ENCODE measurements at places on chromosomes 7 and 10.
A peak's percentile ranks its signal among the peaks of the same experiment; 100 is the strongest.

DNA sequence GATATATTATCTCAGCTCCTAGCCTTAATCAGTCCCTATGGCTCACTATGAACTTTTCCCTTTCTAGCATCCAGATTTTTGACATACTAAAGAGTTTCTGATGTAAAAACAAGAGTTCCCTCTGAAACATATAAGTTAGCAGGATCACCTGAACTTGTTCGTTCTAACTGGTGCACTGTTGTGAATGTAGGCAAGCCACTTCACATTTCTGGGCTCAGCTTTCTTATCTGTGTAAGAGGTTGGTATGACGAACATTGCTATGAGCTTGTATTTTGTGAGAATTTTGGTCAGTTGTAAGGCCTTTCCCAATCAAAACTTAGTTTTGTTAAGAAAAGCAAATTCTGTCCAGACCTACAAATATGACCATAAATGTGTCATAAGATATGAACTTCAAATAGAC is 46.1 kb downstream of the MAGI2 start:
- no peak for DNase-seq

GRCh38 chr7:26202019-26202990 is 760 bp downstream of the CBX3 start:
- peak; percentile 59 for DNase-seq

GRCh38 chr7:28865601-28866144 is 92.5 kb downstream of the TRIL start:
- DNase-seq: no peak

DNA sequence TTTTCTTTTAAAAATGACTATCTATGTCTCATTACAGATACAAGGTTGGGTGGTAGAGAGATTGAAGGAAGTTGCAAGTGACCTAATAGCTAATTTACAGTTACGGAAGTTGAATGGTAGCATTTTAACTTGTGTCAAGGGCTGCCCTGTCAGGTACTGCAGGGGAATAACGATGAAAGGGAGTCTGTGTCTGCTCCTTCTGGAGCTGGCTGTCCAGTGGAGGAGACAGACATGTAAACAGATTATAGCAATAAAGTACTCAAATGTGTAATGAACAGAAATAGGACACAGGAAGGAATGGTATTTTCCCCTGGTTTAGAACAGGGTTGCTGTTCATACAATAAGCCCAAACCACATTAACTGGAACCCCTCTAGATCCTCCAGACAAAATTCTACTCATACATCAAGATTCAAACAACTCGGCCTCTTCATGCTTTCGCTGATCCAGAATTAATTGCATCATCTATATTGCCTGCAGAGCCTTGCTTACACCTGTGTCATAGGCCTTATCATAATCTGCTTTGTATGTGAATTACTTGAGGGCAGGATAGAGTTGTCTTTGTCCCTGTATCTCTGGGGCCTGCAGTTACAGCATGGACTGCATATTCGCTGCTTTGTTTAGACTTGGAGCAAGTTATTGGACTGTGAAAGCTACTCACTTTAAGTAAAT is 42.8 kb downstream of the AUTS2 start:
- DNase-seq: no peak

GRCh38 chr7:81206217-81206616 is 287.4 kb upstream of the SEMA3C start:
- no peak for DNase-seq

DNA sequence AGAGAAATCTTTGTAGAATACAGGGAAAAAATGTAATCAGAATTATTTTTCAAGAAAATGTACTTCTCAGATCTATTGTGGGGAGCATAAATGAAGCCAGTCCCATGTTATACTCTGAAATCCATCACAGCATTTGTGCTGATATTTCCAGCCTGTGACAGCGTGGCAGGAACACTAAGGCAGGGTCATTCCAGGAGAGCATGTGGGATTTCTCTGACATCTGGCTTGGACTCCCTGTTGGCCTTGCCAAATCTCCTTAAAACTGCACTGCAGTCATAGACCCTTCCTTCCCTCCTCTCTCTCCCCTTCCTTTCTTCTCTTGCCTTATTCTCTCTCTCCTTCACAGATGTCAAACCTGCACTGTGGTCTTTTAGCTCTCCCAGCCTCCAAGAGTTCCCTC is 6.5 kb upstream of the TSPAN13 start:
- no peak for DNase-seq

GRCh38 chr10:30812018-30812851 is 182.7 kb upstream of the LYZL2 start:
- DNase-seq: no peak

- DNase-seq: no peak
These were observed 139.1 kb upstream of the LRRTM3 start for GRCh38 chr10:66786709-66787108.

- no peak for DNase-seq
These were observed 51.4 kb downstream of the NPS start for GRCh38 chr10:127600479-127600878.

GRCh38 chr7:34425631-34426384 is 232.2 kb upstream of the NPSR1 start:
- DNase-seq: no peak

DNA sequence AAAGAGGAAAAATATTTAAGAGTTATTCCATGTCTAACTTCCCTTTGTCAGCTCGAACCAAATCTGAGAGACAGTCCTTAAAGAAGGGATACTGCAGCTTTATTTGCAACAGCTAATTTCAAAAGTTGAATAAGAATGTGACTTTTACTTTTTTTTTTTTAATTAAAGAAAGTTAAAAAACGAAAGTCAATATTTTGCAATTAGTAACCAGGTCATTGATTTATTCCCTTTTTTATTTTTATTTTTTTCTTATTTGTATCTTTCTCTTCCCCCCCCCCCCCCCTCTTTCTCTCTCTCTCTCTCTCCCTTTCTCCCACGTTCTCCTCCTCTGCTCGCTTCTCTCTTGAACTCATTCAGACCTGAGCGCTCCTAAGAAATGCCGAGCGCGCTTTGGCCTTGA is 209.5 kb downstream of the TCF7L2 start:
- no peak for DNase-seq

- no peak for DNase-seq
These were observed 17.9 kb upstream of the BAIAP2L1 start for GRCh38 chr7:98418636-98419315.

DNA sequence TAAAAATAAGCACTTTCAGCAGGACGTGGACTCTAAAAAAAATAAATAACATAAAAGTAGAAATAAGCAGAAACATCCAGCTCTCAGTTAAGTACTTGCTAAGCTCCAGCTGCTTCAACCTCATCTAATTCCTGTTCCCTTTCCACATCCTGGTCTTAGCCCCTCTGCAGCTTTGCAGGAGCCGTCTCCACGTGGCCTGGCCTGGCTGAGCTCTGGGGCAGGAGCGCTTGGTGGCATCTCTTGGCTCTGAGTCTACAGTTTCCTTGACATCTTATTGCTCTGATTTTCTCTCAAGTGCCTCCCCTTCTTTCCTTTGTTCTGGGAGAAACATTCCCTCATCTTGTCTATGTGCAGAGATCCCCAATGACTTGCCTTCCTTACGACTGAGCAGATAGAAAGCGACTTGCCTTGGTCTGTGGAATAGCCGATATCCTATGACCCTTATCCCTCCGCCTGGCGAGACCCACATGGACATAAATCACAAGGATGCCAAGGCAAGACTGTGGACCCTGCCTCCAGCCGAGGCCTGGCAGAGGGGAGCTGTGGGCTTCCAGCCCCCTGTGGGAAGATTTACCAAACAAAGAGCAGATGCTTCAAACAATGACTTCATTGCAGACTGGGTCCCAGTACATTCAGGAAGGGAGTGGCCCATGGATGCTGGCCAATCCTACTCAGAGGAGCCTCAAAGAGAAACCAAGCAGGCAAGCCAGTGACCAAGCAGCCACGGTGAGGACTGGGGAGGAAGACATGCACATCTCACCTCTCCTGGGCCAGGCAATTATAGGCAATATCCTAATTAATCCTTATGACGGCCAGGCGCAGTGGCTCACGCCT is 61.9 kb downstream of the SPOCK2 start:
- DNase-seq: no peak

DNA sequence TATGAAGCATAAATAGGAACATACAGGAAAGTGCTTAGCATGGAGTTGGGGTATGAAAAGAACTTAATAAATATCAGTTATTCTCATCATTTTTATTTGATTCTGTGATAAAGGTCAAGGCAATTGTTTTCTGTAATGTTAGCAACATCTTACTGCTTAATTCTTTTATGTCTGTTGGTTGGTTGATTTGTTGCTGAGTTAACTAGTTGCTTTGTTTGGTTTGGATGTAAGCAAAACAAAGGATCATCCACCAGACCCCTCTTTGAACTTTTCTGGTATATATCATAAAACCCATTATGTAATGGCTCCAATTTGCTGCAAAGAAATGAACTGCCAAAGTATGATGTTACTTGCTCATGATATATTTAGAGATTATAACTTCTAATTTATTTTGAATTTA is 44.5 kb downstream of the CH25H start:
- no peak for DNase-seq

GRCh38 chr7:87342231-87342630 is 3.2 kb upstream of the CROT start:
- DNase-seq: no peak

DNA sequence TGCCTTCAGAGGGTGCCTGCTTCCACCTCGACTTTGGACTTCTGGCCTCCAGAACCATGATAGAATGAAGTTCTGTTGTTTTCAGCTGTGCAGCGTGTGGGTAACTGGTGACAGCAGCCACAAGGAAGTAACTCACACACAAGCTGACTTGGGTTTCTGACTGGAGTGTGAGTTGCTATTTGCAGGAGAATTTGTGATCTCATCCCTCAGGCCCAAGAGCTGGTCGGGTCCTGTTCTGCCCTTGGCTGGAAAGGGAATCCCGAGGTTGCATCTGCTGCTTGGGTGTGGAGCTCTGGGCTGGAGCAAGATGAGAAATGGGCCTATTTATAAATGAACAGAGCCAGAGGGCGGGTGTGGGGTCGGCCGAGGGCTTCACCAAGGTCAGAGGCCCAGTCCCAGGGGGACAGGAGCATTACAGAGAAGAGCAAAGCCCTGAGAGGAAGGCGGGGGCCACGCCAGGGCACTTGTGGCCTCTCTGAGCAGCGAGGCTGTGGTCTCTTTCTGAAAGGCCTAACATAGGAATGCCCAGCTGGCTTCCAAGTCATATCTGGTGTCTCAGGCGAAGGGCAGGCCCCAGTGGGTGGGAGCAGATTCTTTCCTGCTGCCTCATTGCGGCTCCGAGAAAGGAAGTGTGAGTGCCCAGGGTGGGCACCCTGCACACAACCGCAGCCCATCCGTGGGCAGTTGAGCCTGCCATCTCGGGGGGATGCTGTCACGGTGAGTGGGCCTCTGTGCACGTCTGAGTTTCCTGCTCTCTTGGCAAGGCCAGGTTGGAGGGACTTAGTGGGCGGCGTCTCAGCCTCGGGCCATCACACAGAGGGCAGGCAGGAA is 26.5 kb upstream of the C10orf71 start:
- DNase-seq: no peak

DNA sequence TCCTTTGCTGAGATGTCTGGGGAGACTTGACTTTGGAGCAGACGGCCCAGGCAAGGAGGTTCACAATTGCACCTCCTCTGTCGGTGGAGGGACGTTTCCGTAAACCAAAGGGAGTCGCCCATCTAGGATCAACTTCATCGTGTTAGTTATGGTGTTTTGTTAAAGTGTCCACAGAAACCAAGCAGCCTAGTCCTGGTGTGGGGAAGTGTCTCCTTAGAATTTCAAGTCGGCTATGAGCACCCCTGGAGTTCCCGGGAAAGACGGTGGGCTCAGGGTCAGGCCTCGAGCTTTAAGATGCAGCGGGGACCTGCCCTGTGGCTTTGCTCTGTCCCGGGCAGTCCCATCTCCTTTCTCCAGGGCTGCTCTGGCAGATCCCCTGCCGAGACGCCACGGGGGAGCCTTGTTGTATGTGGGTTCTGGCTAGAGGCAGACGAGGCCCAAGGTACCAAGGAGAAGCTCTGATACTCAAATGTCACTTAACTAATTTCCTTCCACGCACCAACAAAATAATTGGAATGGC is 319.2 kb downstream of the ADARB2 start:
- DNase-seq: no peak

DNA sequence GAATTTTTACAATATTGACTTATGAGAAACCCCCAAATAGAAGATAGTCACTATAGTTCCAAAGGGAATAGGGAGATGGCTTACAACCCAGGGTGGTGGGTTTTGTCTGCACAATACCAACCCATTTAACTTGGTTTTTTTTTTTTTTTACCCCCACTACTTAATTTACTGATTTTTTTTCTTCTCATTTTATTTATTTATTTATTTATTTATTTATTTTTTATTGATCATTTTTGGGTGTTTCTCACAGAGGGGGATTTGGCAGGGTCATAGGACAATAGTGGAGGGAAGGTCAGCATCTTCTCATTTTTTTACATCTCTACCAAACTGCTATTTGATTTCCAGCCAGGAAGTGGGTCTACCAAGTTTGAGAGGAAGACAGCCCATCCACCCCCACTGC is 77.9 kb downstream of the FAM204A start:
- DNase-seq: no peak

GRCh38 chr7:93011351-93012294 is 106.2 kb downstream of the SAMD9 start:
- DNase-seq: no peak

GRCh38 chr10:113450906-113451305 is 101.9 kb upstream of the HABP2 start:
- DNase-seq: no peak

GRCh38 chr7:30252885-30253795 is 31.3 kb upstream of the ZNRF2 start:
- DNase-seq: no peak

GRCh38 chr7:1592299-1592871 is 22.6 kb upstream of the PSMG3 start:
- DNase-seq: no peak

DNA sequence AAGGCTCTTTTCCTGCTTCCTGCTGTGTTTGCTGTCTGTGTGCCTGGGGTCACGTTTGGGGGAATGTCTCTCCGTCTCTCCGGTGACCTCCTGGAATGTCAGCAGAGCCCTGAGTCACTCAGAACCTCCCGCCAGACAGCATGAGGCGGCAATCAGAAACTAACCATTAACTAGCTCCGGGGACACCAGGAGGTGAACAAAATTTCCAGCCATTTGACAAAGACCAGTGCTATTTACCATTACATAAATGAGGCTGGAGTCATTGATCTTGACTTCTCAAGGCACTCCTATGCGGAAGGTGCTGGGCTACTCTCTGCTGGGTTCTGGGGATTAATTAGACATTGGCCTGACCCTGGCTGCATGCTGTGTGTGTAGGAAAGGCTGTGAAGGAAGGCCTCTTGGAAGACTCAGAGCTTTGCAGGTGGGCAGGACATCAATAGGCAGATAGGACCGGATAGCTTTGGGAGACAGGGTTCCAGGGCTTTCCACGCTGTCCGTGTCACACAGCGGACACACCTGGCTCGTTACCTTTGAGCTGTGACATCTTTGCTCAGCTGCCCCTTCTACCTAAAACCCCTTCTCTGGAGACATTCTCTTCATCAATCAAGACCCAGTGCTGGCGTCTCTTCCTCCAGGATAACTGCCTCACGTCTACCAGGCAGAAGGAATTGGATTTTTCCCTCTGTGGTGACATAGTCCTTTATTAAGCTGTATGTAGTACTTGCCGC is 77.0 kb downstream of the PFKFB3 start:
- DNase-seq: no peak

- DNase-seq: peak; percentile 35
These were observed at the start of gene CALHM2 for GRCh38 chr10:103451831-103452505. TSS of gene CALHM2 (minus strand) at chr10:103452370. CDS start at chr10:103449941, 2,429 bp downstream.
